NCI-H1417 (cell line): ENCODE measurements at places on chromosomes 13 and 19.

- DNase-seq: no peak
These were observed 36.6 kb downstream of the KLF2 start for GRCh38 chr19:16361254-16361653.

GRCh38 chr19:16807549-16808284 is 21.5 kb upstream of the SIN3B start:
- DNase-seq: no peak

DNA sequence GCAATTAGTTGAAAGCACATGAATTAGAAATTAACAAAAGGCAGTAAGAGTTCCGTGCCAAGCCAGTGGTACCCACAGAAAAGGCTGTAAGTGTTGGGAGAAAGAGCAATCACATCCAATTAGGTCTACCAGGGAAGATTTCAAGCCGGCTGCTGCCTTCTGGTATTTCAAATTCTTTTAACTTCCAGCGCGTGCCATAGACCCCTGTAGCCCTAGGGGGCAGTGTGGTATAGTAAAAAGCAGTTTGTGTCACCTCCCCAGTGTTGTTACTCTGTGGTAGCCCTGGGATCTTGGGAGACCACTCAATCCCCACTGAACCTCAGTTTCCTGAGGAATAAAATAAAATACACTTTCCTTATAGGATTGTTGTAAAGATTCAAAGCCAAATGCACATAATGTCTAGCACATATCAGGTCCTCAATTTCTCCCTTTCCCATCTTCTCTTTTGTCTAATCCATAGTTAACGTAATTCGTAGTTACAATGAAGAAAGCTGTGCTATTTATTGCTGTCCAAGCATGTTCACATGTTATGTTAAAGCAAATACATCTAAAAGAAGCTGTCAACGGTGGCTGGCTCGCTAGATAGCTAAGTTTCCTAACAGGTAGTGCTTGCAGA is 230.2 kb downstream of the TDRD3 start:
- peak; percentile 51 for DNase-seq

GRCh38 chr13:42876887-42877545 is 95.6 kb downstream of the FAM216B start:
- peak; percentile 9 for DNase-seq

GRCh38 chr19:3730457-3730958 is 22.3 kb downstream of the TJP3 start:
- no peak for DNase-seq

DNA sequence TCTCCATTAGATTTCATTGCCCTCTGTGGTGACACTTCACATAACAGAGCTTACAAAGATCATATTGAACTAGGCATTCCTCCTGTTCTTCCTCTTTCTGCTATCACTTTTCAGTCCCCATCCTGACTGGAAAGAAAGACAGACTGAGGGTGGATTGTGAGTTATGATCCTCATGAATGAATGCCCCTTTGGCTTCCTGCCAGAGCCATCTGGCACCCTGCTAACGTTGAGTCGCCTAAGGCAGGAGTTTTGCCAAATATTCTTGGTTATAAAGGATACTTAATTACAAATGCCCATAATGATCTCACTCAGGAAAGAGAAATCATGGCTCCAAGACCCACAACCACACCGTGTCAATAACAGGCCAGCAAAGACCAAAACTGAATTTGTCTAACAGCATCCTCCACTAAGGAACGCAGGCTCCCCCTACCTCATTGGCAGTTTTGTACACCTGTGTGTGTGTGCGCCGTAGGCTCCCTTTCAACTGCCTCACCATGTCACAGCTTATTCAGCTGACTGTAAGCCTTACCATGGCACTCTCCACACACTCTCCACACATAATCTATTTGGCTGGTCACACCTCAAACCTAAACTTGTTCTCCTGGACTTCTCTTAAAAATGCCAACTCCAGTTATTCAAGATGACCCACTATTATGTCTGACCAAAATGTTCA is 15.5 kb downstream of the ZNF211 start:
- DNase-seq: no peak

GRCh38 chr13:107473253-107473652 is 742.1 kb downstream of the LIG4 start:
- DNase-seq: no peak

GRCh38 chr13:53241891-53242348 is 213.3 kb downstream of the OLFM4 start:
- DNase-seq: peak; percentile 93

- DNase-seq: no peak
These were observed 141.2 kb downstream of the MYCBP2 start for GRCh38 chr13:77185721-77186120.

DNA sequence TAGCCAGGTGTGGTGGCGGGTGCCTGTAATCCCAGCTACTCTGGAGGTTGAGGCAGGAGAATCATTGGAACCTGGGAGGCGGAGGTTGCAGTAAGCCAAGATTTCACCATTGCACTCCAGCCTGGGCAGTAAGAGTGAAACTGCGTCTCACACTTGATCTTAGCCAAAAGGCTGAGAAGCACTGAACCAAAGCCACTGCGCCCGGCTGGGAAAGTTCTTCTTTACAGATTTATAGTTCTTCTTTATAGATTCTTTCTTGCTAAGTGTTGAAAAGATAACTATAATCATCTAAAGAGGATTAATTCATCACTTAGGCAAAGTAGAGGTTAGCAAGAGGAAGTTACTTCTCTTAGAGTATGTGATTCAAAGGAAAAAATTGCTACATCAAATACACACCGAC is 11.1 kb downstream of the ZNF417 start:
- DNase-seq: no peak
